COR-L47 (cell line): ENCODE measurements at places on chromosomes 4 and X.
A peak's percentile ranks its signal among the peaks of the same experiment; 100 is the strongest.

- DNase-seq: no peak
Measured at GRCh38 chr4:8730681-8731080, 138.1 kb downstream of the CPZ start.

- no peak for DNase-seq
Measured at GRCh38 chr4:85369703-85370380, 105.1 kb upstream of the ARHGAP24 start.

GRCh38 chr4:83011689-83012199 is 1.1 kb upstream of the LIN54 start:
- DNase-seq: no peak

- DNase-seq: no peak
Measured at GRCh38 chrX:100797359-100797758, 22.8 kb upstream of the CSTF2 start.

DNA sequence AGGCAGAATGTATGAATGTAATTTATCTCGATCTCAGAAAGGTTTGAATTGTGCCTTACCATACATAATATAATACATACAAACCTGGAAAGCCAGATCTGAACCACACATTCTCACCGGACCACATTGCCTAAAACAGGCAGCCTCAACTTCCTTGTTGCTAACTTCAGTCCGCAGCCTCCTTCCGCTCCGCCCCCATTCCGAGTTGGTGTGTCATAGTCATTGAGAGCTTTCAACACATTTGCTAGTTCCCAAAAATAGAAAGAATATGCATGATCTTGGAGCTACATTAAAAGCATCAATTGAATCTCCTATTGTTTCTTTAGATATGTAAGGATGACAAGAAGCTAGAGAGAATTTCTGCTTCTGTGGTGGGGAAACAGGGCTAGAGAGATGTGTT is 127.2 kb downstream of the ARHGEF9 start:
- DNase-seq: no peak

- DNase-seq: no peak
Measured at GRCh38 chr4:185028625-185029024, 10.3 kb downstream of the HELT start.

DNA sequence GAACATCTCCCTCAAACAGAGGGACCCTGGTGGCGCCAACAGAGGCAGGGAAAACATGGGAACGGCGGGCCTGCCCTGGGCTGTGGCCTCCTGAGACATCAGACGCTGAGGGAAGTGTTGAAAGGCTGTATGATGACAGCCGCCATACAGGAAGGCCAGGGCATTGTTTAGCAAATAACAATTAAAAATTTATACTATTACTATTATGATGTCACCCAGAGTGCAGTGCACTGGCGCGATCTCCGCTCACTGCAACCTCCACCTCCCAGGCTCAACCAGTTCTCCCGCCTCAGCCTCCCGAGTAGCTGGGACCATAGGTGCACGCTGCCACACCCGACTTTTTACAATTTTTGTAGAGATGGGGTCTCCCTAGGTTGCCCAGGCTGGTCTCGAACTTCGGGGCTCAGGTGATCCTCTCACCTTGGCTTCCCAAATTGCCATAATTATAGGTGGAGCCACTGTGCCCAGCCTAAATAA is 54.6 kb downstream of the CPZ start:
- no peak for DNase-seq

DNA sequence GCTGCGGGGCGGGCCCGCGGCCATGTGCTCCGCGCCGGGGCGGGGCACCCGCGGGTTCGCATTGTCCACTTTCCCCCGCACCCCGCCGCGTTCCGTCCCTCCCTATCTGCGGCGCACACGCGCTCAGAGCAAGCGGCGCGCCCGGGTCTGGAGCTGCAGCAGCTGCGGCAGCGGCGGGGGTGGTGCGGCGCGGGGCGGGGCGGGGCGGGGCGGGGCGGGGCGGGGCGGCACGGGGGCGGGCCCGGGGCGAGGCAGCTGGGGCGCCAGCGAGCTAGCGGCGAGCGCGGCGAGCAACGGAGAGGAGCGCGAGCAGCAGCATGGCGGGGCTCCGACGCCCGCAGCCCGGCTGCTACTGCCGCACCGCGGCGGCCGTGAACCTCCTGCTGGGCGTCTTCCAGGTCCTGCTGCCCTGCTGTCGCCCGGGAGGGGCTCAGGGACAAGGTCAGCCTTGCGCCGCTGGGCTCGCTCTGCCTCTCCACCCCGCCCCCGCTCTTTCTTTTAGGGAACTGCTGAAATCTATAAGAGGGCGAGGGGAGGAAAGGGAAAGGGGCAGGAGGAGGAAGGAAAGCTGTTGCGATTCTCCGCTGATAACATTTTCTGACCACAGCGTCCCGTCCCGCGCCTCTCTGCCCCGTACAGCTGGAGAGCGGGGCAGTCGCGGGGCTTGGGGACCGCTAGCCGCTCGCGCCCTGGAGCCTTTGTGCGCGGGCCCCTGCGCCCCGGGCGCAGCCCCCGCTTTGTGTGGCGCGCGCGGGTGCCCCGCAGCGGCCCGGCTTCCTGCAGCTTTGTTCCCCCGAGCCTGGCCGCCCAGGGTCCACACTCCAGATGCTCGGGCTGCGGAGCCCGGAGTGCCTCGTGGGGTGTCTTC is at the start of gene TMEM131L:
Gene TMEM131L, plus strand, starts transcription at position 280 of the 868 bp plus-strand sequence. Its CDS starts 38 bp downstream, at position 318.
- DNase-seq: peak; percentile 78

DNA sequence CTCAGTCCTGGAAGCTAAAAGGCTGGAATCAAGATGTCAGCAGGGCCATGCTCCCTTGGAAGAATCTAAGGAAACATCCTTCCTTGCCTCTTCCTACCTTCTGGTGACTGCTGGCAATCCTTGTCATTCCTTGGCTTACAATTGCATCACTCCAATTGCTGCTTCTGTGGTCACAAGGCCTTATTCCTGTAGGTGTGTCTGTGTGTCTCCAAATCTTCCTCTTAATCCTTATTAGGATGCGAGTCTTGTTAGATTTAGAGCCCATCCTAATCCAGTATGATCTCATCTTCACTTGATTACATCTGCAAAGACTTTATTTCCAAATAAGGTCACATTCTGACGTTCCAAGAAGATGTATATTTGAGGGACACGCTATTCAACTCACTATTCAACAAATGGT is 52.2 kb downstream of the SMIM20 start:
- no peak for DNase-seq

DNA sequence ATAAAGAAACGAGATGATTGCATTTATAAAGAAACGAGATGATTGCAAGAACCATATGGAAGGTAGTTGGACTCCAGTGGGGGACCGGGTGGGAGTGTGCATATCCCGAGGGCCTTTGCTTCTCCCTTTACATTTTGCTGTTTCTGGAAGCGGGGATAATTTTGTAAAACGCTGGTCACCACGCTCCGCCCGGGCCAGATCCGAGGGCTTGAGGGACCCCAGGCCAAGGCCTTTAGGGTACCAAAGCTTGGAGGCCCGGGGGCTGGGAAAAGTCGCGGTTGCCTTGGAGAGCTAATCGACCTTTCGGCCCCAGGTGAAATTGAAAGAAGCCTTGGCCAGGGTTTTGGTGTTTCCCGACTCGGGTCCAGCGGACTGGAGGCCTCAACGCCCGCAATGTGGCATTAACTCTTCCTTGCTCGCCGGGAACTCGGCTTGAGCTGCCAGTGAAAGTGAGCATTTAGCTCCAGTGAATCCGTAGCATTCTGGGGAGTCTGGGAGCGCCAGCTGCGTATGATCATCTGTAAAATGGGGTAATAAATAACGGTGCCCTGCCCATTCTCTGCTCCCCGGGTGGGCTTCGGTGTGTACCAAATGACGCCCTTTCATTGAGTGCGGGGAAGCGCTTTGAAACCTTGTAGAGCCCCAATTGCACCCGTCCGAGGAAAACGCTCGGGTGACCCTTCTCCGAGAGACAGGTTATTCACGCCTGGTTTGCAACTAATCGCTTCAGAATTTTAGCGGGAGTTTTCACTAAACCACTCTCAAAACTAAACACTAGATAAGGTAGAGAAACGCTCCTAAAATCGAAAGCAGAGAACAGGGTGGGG is 4.5 kb downstream of the NKX3-2 start:
- DNase-seq: no peak

GRCh38 chrX:56268888-56269287 is 36.7 kb downstream of the KLF8 start:
- no peak for DNase-seq

GRCh38 chr4:78308517-78308916 is 243.1 kb upstream of the ANXA3 start:
- no peak for DNase-seq

DNA sequence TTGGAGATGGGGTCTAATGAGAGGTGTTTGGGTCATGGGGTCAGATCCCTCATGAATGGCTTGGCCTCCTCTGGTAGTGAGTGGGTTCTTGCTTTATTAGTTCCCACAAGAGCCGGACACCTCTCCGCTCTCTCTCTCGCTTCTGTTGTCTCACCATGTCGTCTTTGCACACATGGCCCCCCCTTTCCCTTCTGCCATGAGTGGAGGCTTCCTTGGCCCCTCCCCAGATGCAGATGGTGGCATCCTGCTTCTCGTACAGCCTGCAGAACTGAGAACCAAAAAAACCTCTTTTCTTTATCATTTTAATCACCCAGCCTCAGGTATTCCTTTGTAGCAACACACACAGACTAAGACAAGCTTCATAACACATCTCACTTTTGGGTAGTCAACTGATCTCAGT is 49.6 kb upstream of the SPRY1 start:
- no peak for DNase-seq

GRCh38 chr4:118839221-118839927 is 3.4 kb upstream of the SEC24D start:
- DNase-seq: no peak

- no peak for DNase-seq
Measured at GRCh38 chrX:19646282-19646681, 131.0 kb upstream of the MAP3K15 start.

DNA sequence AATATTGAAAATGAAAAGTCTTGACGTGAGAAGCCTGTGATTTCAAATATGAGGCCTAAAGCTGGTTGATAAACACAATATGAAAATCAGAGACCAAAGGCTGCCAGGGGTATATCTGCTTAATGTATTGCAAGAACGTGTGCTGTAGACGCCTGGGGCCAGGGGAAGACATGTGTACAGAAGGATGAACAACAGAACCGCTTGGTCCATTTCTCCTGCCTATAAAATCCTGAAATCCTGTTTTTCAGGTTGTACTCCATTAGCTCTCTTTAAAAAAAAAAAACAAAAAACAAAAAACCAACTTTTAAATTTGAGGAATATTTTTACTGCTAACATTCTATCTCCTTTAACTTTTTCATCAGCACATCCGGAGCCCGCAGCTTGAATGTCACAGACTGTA is 109.2 kb downstream of the STOX2 start:
- DNase-seq: no peak

DNA sequence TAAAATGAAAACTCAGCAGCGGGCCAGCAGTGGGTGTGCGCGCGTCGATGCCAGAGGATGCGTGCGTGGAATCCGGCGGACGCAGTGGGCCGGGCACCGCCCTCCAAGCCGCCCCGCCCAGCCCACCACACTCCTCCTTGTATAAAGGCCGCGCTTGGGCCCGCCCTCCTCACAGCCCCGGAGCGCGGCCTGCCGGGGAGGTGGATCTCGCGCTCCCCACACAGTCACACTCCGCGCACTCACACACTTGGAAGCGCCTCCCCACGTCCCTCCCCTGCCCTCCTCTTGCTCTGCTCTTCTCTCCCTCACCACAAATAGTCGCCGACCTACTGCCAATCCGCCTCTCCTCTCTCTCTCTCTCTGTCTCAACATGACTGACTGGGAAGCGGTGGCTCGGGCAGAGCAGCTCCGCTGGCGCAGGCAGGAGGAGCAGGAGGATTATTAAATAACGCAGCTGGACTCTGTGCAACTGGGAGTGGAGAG is at the start of gene CCSER1:
Gene CCSER1, plus strand, starts transcription at position 172 of the 483 bp plus-strand sequence.
- DNase-seq: peak; percentile 83

DNA sequence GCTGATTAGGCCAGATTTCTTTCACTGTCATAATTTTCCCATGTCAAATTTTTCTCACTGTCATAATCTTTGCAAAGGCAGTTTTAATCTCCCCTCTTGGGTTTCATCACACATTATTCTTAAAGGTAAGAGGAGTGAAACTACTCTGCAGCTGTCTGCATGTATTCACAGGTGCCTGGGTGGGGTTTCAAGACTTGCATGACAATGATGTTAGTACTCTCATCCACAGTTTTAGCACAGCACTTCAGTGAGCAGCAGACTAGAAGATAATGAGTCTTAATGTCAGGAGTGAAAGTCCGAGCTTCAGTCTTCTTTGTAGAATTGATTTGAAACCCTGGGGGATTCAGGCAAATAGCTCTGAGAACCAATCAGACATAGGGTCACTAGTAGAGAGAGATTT is 182.5 kb upstream of the GALNT7 start:
- no peak for DNase-seq

GRCh38 chr4:101540336-101540735 is 193.0 kb upstream of the PPP3CA start:
- no peak for DNase-seq

DNA sequence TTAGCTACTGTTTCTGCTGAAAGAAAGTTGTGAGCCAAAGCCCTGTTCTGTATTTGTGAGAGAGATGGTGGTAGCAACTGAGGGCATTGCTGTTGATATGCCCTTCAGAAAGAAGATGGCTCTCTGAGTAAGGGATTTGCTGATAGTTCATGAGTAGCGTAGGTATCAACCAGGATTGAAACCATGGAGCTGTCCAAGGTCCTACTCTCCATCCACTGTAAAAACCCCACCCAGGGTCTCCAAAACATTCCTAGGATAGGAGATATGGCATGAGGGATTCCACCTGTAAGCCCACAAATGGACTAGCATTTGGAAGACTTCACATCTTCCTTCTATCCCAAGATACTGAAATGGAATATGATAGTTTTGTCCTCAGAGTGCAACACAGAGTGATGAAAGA is 277.1 kb upstream of the PRKX start:
- no peak for DNase-seq

DNA sequence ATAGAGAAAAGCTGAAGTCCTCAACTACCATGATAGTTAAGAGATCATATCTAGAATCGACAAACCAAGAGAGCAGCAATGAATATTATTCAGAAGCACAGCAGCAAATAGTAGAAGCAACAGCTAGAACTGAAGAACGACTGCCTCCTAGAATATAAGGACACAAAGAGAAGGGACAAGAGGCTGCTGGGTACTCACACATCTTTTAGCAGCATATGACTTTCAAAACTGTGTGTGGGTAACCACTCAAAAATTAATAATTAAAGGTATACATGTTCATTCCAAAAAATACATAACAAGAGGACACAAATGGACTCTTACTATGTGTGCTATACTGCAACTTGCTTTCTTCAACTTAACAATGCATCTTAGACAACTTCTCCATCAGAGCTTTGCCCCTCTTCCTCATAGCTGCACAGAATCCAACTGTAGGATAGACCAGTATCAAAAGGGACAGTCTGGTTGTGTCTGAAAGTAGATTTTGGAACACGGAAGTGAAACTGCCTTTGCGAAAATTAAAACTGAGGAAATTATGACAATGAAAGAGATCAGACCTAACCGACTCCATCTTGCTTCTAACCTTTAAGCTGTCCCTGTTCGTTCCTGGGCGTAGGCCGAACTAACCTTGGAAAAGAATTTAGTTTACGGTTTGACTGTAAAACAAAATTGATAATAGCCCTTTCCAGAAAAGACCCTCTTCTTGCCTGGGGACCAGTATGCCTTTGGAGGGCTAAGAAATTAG is 125.7 kb downstream of the SH3KBP1 start:
- DNase-seq: no peak

DNA sequence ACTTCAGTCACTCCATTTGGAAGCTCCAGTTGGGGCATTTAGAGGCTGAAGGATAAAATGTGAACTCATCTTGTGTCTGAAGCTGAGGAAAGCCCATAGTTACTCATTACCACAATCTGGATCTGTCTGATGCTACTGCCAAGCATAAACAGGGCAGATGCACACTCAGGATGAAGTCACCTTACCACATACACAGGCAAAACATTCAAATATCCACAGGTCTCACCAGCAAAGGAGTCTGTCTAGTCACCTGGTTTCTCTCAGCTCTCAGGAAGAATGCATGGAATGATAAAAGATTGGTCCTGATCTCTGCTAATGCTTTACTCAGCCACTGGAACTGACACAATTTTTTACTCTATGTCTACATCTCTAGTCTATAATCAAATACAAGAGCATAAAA is 13.0 kb upstream of the ODAPH start:
- no peak for DNase-seq
